ENCODE measurements at places on chromosomes 5 and 9. TPM values are rescaled to one million over a fixed set of nuclear protein-coding genes. Genes with fewer than 3 reads are reported as not detected.

NSG2 gene
- 0.22 TPM for total RNA-seq

GRCh38 chr5:149636861-149637246, 55.6 kb downstream of the ARHGEF37 start:
- DNase-seq = peak; percentile 80

DAP gene
- 12.2 TPM for total RNA-seq

GRCh38 chr5:100043475-100043874, 491.7 kb upstream of the FAM174A start:
- no peak for DNase-seq

DNA sequence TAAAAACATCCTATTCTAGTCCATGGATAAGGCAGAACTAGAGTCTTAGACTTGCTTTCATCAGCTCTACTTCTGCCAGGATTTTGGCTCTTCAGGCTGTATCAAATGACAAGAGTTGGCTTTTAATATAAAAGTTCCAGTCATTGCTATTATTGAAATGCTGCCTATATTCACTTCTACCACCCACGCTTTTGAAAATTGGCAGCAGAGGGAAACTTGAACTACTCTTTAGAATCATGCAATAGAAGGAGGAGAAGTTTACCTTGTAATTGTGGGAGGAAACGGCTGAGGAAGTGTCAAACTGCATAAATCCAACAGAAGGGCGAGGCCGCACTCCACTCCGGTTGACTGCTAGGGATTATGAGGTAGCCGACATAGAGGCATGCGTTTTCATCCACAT, 122.6 kb upstream of the BASP1 start:
- DNase-seq = no peak

WNT8A gene
- total RNA-seq = 0.25 TPM

DNA sequence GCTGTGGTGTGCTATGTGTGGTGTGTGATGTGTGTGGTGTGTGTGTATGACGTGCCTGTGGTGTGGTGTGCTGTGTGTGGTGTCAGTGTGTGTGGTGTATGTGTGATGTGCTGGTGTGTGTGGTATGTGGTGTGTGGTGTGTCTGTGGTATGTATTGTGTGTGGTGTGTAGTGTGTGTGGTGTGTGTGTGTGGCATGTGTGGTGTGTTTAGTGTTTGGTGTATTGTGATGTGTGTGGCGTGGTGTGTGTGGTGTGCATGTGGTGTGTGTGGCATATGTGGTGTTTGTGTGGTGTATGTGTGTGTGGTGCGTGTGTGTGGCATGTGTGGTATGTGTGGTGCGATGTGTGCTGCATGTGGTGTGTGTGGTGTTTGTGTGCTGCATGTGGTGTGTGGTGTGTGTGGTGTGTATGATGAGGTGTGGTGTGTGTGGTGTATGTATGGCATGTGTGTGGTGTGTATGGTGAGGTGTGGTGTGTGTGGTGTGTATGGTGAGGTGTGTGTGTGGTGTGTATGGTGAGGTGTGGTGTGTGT, 18.3 kb upstream of the RNU6ATAC start:
- DNase-seq = no peak

GRCh38 chr5:36664766-36665165, 58.4 kb downstream of the SLC1A3 start:
- no peak for DNase-seq

GRCh38 chr9:126347911-126348760, 21.5 kb downstream of the MVB12B start:
- DNase-seq = peak; percentile 84

MYO10 gene
- 59.9 TPM for total RNA-seq

GRCh38 chr5:168263121-168263520, 28.3 kb upstream of the WWC1 start:
- peak; percentile 35 for DNase-seq

DNA sequence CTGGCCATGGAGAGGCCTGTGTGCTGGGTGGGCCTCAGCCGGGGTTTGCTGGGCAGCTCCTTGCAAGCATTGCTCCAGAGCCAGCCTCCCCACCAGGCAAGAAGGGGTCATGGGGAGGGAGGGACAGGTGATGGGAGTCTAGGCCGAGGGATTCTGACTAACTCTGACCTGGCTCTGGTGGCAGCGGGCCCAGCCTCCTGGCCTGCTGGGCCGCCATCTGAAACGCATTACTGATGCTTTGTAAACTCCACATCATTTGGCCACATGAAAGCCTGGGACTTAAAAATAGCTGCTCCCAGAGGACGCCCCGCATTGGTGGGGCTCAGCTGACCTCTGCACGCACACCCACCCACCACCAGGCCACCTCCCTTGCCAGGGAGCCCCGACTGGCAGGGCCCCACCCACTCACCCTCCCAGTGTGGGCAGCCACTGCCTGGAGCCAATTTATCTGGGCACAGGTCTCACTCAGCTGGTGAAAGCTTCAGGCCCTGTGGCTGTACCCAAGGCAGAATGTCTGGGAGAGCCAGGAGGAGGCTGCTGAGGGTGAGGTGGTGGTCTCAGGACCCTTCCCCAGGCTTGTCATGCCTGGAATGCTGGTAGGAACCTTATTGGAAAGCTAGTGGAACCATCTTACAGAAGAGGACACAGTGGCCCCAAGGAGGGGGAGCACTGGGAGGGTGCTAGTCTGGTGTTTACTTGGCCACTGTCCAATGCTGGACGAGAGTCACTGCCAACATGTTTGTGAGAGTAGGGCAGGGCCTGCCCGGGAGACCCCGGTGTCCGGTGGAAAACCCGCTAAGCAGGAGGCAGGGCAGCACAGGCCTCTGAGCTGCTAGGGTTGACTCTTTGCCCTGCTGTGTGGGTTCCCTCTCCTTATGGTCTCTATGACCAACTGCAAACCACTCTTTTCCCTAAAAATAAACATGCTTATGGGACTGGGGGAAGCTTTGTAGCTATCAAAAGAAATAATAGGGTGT, 10.8 kb downstream of the TCF7 start:
- DNase-seq = no peak

GRCh38 chr5:95080441-95080840, 204.5 kb downstream of the MCTP1 start:
- DNase-seq = no peak

DNA sequence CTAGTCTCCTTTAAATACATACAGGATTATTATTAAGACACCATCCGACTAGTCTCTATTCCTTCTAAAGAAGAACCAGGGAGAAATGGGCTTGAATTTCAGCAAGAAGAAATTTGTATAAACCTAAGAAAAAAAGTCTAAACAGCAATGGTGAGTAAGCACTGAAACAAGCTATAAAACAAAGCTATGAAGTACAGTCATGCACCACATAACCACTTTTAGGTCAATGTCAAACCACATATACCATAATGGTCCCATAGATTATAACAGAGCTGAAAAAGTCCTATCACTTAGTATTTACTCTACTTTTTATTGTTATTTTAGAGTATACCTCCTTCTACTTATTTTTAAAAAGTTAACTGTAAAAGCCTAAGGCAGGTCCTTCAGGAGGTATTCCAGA, 102.0 kb upstream of the NFIB start:
- no peak for DNase-seq

DNA sequence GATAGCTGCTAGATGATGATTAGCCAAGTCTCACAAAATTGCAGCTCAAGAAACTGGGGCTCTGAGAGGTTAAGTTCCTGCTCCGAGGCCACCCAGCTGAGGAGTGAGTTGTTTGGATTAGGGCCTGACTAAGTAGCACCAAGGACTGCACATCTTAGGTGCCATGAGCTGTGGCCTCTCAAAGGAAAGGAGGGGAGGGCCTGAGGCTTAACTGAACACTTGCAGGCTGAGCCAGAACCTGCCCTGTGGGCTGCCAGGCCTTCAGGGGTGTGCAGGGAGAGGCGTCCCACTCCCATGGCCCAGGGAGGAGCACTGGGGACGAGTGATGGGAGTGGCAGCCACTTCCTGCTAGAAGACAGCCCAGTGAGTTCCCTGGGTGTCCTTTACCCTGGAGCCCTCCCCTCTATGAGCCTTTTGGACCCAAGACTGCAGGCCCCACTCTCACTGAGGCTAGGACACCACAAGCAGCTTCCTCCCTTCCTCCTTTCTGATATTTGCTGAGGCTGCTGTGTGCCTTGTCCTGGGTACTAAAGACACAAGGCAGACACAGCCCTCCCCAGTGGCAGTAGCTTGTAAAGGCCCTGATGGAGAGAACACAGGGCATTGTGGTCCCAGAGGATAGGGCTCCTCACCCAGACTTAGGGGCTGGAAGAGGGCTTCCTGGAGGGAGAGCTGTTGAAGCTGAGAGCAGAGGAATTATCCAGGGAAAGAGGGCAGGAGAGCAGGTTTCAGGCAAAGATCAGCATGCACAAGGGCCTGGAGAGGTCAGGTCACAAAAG, 22.1 kb downstream of the LMX1B start:
- DNase-seq = peak; percentile 53

STING1 gene
- total RNA-seq = 0.19 TPM

- DNase-seq = peak; percentile 95
Observed at GRCh38 chr5:87780831-87781760, 368.4 kb upstream of the CCNH start.

PSAT1 gene
- total RNA-seq = 357 TPM

All from neural progenitor cell (in vitro differentiated cells).